ENCODE measurements at places on chromosomes 4 and X. TPM values are rescaled to one million over a fixed set of nuclear protein-coding genes. Genes with fewer than 3 reads are reported as not detected.

The RTL9 gene
- total RNA-seq: 1.3 TPM

The NCBP2L gene
- total RNA-seq: not detected

The BEX4 gene
- 24.9 TPM for total RNA-seq

The KLHL4 gene
- total RNA-seq: 3.9 TPM

The HMX1 gene
- not detected for total RNA-seq

The LIMCH1 gene
- total RNA-seq: 177 TPM

The SLC7A11 gene
- 0.62 TPM for total RNA-seq

The DRD5 gene
- total RNA-seq: 1.1 TPM

The ANKRD50 gene
- total RNA-seq: 77.3 TPM

The NOX1 gene
- not detected for total RNA-seq

Measured in tongue (tissue), 3 donors.